Placental pericyte (primary cell): ENCODE measurements at places on chromosomes 7 and 10. TPM values are rescaled to one million over a fixed set of nuclear protein-coding genes. Genes with fewer than 3 reads are reported as not detected.

Gene CUBN
- total RNA-seq: 1.1 and 3.7 TPM in 2 replicates

Gene ZNF503
- total RNA-seq: 8.3 and 15.9 TPM in 2 replicates

Gene VIPR2
- not detected in 2 replicates for total RNA-seq

Gene FAM25G
- not detected in 2 replicates for total RNA-seq

Gene TRIM74
- not detected in 2 replicates for total RNA-seq

Gene TEX36
- not detected in 2 replicates for total RNA-seq

Gene PLEKHS1
- total RNA-seq: under 0.01 TPM in 1 of 2 replicates, not detected in the other

Gene NXPH1
- not detected in 2 replicates for total RNA-seq

Gene MOGAT3
- total RNA-seq: not detected in 2 replicates

Gene PRKRIP1
- 15.2 and 16.4 TPM in 2 replicates for total RNA-seq

Gene TMEM60
- 10.5 and 14.9 TPM in 2 replicates for total RNA-seq

Gene LRRN3
- total RNA-seq: 3.7 and 4.0 TPM in 2 replicates

Gene UPK3BL1
- 9.6 and 10.5 TPM in 2 replicates for total RNA-seq

Gene ZPBP
- not detected in 2 replicates for total RNA-seq

Gene ARPC1A
- 209 and 273 TPM in 2 replicates for total RNA-seq

Gene SPAM1
- not detected in 2 replicates for total RNA-seq

Gene FAM25C
- not detected in 2 replicates for total RNA-seq

Gene SFMBT2
- total RNA-seq: 0.22 and 1.0 TPM in 2 replicates

Gene CYP3A7
- total RNA-seq: 0.44 TPM in 1 of 2 replicates, not detected in the other

Gene MRLN
- total RNA-seq: not detected in 2 replicates

Gene ZNF727
- total RNA-seq: not detected in 2 replicates

Gene DMBT1
- not detected in 2 replicates for total RNA-seq

Gene LEP
- total RNA-seq: not detected in 2 replicates

Gene SPDYE1
- not detected in 2 replicates for total RNA-seq

Gene RBM20
- under 0.01 and 0.14 TPM in 2 replicates for total RNA-seq

Gene SPRN
- total RNA-seq: under 0.01 TPM in 2 replicates

Gene IL6
- 64.7 and 659 TPM in 2 replicates for total RNA-seq

Gene CDK5
- 18.2 and 29.6 TPM in 2 replicates for total RNA-seq

Gene PCLO
- under 0.01 and 0.14 TPM in 2 replicates for total RNA-seq

Gene TUBB8
- not detected in 2 replicates for total RNA-seq

Gene LBX1
- total RNA-seq: not detected in 2 replicates

Gene TACC2
- 6.8 and 24.5 TPM in 2 replicates for total RNA-seq

Gene MKI67
- 1.3 and 42.9 TPM in 2 replicates for total RNA-seq

Gene OR13A1
- total RNA-seq: under 0.01 TPM in 1 of 2 replicates, not detected in the other
